Activated CD4-positive, CD25-positive, alpha-beta regulatory T cell treated with anti-CD3 and anti-CD28 coated beads, Interleukin-2, amount 50 U/mL, for 72 hours (primary cell): ENCODE measurements at places on chromosomes 3 and 15.

GRCh38 chr15:25478313-25478712 lies 39.5 kb upstream of the UBE3A start:
- DNase-seq = no peak

DNA sequence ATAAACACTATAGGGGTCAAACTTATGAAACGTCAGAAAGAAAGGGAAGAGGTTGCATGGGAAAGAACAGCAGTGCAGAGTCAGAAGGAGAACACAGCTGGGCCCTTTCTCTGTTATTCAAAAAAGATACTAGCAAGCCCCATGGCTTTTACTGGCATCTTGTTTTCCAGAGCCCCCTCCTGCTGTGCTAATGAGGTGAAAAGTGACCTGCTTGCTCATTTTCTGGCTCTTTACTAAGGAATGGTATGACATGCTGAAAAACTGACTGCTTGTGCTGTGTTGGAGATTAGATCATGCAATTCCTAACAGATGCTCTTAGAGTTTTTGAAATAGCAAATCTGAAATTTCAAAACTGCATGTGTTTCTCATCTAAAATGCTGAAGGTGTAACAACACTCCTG lies 541.6 kb upstream of the ALCAM start:
- no peak for DNase-seq

DNA sequence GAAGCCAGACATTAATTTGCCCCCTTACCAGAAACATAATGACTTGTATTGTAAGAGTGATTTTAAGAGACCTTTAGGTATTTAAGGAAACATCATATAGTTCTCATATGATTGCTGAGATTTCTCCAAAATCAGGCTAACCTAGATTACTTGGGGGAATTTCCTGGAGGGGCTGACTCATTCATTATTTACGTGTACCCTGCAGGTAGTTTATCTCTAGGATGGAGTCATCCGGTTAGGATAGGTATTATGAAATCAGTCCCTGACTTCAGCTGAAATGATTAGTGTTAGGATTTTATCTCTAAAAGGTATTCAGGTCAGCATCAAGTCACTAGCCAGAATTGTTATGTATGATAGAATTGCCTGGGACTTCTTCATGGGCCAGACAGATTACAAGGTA lies 97.5 kb downstream of the TCF12 start:
- no peak for DNase-seq

GRCh38 chr3:167882057-167882667 lies 146.6 kb downstream of the SERPINI1 start:
- DNase-seq = no peak

- DNase-seq = no peak
Measured at GRCh38 chr3:39327053-39327745, 2.3 kb upstream of the CCR8 start.

GRCh38 chr3:169662843-169663160 lies 710 bp downstream of the MECOM start:
- no peak for DNase-seq

GRCh38 chr3:114323546-114324254 lies 29.9 kb downstream of the TIGIT start:
- DNase-seq = no peak

DNA sequence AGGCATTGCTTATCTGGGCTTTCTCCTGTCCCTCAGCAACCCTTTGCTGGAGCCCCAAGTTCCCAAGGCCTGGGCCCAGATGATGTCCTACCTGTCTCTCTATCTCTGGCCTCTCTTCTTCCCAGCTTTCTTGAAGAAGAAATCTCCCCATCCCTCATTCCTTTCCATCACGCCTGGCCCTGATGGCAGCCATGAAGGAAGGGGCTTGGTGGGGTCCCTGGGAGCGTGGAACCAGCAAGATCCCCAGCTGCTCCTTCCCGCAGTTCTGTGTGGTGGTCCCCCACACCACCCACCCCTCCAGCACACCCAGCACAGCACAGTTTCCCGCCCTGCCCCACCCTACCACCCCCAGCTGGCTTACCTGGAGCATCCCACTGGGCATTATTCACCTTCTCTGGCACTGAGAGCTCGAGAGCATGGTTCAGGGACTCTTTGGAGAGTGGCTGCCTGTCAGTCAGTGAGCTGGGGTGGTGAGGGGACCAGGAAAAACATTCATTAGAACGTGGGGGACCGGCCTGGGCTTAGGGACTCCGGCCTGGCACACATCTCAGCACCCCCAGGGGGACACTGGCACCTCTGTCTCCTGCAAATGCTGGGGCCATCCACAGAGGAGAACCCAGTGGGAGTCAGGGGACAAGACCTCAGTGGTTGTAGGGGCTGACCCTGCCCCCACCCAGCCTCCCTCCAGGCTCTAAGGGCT lies 26.6 kb downstream of the ACSBG1 start:
- peak; percentile 22 for DNase-seq

DNA sequence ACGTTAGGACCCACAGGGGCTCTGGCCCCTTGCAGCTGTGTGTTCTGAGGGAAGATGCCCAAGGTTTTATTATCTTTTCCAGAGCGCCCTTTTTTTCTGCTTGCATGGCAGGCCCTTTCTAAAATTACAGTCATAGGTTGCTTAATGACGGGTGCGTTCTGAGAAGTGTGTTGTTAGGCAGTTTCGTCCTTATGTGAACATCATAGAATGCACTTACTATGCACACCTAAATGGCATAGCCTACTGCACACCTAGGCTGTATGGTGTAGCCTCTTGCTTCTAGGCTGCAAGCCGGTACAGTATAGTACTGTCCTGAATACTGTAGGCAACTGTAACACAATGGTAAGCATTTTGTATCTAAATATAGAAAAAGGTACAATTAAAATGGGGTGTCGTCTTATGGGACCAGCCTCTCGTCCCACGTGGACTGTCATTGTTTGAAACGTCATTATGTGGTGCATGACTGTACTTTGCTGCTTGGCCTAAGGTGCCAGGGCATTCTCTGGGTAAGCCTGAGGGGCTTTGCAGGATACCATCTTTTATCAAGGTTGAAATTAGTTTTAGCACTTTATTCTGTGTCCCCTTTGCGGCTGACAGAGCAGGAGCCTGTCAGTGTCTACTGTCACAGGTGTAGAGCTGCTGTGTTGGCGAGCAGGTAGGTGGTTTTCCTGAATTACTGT lies 10.9 kb downstream of the KLF13 start:
- DNase-seq = no peak

DNA sequence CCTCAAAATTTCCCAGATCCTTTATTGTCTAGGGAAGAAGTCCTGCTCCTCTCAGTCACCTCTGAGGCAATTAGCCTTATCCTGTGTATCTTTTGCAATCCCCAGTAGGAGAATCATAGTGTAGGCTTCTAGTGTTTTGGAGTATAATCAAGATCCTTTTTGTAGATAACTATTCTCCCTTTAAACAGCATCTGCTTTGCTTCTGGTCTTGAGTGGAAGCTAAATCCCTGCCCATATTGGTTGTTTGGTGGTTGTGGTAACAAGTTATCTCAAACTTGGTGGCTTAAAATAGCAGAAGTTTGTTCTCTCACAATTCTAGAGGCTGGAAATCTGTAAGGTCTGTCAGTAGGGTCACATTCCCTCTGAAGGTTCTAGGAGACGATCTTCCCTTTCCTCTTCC lies 217.5 kb upstream of the RASGRP1 start:
- DNase-seq = no peak

DNA sequence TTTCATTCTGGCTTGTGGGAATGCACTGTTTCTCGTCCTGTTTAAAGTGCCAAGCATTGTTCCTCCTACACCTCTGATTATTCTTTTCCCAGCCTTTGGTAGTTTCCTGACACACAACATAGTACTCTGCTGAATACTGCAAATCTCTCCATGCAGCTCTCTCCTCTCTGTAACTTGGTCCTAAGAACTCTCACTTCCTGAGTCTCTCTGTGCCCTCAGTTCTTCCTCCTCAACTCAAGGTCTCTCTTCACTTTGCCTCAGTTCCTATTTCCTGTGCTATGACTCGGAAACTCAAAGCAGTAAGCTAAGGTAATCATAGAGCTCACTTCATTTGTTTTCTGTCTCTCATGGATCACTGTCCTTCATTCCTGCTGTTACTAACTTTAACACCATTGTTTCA lies 113.4 kb downstream of the ZNF280D start:
- no peak for DNase-seq

DNA sequence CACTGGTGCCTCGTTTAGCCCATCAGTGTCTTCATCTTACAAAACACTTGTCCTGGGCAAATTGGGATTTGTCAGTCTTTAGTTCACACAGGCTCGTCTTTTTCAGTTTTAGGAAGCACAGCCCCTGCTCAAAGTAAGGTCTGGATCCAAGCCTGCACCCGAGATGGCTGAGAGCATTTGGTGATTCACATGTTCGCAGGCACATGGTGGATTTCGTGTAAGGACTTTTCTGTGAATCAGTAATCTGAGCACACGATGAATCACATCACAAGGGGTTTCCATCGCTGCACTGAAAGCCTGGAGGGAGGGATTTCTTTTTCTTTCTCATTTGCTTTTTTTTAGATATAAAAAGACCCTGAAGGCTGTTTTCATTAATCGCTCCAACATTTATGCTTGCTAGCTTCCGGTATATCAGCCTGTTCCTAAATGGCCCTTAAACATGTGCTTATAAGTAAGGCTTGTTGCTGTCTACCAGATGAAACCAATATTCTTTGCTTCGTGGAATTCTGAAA lies 435.6 kb upstream of the ATP10A start:
- no peak for DNase-seq

DNA sequence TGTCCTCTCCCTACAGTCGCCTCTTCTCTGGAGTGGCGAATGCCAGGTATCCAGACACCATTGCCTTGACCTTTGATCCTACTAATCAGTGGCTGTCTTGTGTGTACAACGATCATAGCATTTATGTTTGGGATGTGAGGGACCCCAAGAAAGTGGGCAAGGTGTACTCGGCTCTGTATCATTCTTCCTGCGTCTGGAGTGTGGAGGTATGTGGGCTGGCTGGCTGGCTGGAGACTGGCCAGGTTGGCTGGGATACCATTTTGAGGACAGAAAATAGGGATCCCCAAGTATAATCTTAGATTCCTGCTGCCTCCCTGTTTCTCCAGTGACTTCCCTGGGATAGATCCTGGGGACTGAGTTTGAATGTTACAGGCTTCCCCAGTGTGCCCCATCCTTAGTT lies 13.4 kb upstream of the JMJD7 start:
- no peak for DNase-seq

- DNase-seq = no peak
Measured at GRCh38 chr15:34993412-34993811, 5.3 kb upstream of the ZNF770 start.

- no peak for DNase-seq
Measured at GRCh38 chr15:35627696-35628095, 81.7 kb upstream of the DPH6 start.

GRCh38 chr15:29749365-29750086 lies 72.7 kb downstream of the TJP1 start:
- no peak for DNase-seq

GRCh38 chr3:142459929-142460328 lies 12.1 kb upstream of the XRN1 start:
- no peak for DNase-seq

GRCh38 chr3:81689617-81690016 lies 71.8 kb downstream of the GBE1 start:
- no peak for DNase-seq

GRCh38 chr3:33957176-33957575 lies 158.7 kb downstream of the PDCD6IP start:
- no peak for DNase-seq

DNA sequence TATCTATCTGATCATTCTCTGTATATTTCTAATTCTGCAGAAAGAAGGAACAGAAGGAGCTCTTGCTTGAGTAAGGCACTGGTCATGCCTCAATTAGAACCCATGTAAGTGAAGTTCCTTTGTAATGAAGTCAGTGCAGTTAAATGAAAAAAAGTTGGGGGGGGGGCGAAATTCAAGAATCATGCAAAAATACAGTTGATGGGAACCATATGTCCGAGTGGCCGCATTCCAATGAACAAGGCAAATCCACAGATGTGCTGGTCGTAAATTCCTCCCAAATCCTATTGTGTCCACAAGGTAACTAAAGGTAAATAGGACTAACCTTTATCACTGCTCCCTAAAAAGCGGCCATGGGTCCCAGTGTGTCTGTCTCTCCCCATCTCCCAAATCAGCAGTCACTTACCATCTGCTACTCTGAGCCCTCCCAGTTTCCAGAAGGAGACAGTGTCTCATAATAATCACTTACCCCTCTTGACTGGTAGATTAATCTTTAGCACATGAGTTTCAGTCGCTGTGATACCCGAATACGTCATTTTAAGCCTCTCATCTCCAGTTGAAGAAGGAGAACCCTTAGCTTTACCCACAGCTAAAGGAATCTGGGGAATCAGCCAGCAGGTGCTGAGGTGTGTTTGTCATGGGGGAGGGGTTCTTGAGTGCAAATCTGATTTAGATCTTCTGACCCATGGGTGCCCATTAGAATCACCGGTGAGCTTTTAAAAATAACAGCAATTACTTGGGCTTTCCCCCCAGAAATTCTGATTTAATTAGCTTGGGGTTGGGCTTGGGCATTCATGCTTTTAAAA lies 56.3 kb upstream of the EPHB3 start:
- DNase-seq = no peak

GRCh38 chr3:12947504-12948369 lies 106.4 kb upstream of the RPL32 start:
- DNase-seq = no peak

DNA sequence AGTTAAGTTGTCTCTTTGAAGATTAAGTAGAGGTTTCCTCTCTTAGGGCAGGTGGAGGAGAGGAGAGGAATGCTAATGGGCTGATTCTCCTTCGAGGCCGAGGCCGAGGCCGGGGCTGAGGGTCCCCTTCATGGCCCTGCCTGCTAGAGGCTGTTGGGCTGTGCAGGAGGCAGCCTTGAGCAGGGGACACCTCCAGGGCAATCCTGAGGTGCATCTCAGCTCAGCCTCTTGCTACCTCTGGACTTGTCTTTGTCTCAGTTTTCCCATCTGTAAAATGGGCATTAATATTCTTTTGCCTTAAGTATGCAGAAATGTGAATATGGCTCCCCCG lies 97.7 kb upstream of the PRR20G start:
- no peak for DNase-seq

DNA sequence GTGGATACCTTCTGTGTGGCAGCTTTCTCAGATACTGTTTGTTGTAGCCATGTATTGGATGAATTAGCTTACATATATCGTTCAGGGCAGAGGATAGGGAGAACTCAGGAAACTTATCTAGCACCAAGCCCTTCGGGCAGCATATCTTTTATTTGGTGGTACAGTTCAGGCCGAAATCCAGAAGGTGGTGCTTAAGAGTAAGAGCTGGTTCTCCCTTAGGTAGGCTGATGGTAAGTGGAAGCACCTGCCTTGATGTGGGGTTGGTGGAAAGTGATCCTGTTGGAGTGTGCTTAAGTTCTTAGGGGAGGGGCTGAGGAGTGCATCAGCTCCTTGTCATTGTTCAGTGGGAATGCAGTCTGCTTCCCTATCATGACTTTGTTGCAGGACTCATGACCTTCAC lies 187.5 kb downstream of the DOCK3 start:
- no peak for DNase-seq

GRCh38 chr3:50264383-50264963 lies 4.5 kb upstream of the SEMA3B start:
- DNase-seq = no peak

GRCh38 chr3:111965484-111965883 lies 13.3 kb upstream of the ABHD10 start:
- no peak for DNase-seq
